Epithelial cell of esophagus (primary cell): ENCODE measurements at places on chromosomes 7 and 10.
A peak's percentile ranks its signal among the peaks of the same experiment; 100 is the strongest.

DNA sequence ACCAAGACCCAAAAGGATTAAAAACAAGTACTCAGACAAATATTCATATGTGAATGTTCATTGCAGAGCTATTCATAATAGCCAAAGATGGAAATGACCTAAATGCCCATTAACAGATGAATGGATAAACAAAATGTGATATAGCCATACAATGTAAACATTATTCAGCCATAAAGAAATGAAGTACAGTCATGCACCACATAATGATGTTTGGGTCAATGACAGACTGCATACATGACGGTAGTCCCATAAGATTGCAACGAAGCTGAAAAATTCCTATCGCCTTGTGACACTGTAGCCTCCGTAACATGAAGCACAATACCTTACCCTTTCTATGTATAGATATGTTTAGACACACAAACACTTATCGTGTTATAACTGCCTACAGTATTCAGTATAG, 97.9 kb downstream of the ABLIM1 start:
- DNase-seq, result no peak

- no peak for DNase-seq
These were observed 194.4 kb downstream of the PLXNA4 start for GRCh38 chr7:132381742-132382472.

GRCh38 chr10:83835945-83836745, 303.2 kb upstream of the GHITM start:
- no peak for DNase-seq

DNA sequence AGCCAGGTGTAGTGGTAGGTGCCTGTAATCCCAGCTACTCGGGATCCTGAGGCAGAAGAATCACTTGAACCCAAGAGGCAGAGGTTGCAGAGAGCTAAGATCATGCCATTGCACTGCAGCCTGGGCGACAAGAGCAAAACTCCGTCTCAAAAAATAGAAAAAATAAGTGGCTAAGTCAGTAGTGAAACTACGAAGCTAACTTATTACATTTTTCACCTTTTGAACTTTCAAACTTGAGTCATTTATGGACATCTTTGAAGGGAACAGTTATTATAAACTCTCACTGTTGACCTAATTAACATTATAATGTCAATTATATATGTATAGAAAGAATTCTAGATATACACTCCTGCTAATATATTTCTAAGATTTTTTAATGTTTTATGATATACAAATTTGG, 541.5 kb upstream of the C7orf33 start:
- no peak for DNase-seq

DNA sequence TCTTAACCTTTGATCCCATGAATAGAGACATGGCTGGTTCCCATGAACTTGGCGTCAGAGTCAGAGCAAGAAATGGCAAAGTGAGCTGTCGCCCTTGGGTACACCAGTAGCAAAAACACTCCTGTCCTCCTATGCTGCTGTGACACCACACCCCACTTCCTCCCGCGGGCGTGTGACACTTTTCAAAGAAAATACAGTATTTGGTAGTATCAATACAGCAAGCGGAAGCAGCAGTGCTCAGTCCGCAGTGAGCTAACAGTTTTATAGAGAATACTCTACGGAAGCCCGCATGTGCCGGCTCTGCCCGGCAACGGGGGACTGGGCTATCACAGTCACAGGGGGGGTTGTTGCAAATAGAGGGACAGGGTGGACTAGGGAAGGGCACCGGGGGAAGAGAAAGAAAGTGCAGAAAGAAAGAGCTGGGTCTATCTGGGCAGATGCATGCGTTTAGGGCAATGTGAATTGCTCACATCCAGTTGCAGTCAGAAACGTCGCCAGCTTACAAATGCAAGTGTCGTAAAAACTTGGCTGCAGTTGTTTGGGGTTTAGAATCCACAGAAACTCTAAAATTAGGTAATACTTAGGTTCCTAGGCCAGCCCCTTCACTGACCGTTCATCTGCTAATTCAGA, 49.8 kb downstream of the PRKCQ start:
- DNase-seq, result no peak

DNA sequence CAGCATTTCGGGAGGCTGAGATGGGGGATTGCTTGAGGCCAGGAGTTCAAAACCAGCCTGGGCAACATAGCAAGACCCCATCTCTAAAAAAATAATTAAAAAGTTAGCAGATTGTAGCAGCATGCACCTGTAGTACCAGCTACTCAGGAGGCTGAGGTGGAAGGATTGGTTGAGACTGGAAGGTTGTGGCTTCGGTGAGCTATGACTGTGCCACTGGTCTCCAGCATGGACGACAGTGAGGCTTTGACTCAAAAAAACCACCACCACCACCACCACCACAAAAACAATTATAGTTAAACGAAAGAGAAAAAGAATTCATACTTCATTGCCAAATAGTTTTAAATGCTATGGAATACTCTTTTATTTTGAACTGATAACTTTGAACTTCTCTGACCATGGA, 63.4 kb downstream of the VTI1A start:
- DNase-seq, result no peak

DNA sequence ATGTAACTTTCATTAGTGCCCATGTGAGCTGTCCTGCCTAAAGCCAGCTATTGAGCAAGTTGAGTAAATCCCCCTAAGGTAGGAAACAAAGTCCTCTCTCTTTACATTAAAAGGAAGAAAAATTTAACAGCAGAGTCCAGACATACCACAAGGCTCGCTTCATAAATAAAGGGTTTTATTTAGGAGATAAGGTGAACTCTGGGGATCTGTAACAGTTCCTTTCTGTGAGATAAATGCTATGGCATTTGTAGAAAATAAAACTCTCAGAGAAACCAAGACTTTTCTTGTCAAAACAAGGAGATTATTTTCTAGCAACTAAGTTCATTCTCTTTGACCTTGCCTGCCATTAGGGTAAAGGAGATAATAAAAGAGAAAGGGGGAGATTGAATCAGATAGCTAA, 32.3 kb upstream of the LYZL1 start:
- DNase-seq, result no peak

GRCh38 chr10:15485684-15486316, 114.7 kb upstream of the FAM171A1 start:
- DNase-seq, result no peak

DNA sequence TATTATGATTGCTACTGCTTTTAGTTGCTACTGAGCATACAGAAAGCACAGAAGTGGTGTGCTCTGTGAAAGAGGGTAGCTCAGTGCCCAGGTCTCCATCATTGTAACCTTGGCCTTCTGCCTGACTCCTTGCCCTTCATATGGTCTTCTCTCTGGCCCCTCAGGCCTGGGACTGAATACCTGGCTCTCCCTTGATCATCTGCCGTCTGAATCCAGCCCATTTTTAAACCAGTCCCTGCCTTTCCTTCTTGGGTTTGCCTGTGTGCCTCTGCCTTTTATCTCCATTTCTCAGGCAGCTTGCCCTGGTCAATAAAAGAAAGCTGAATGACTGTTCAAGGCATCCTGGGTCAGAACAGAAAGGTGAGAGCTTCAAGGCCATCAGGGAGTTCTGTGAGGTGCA, 109.1 kb upstream of the ZNF438 start:
- no peak for DNase-seq

GRCh38 chr10:16518822-16519221, 2.9 kb downstream of the C1QL3 start:
- DNase-seq, result no peak

- DNase-seq, result peak; percentile 99
These were observed 16.2 kb downstream of the PFKFB3 start for GRCh38 chr10:6218692-6219493.

DNA sequence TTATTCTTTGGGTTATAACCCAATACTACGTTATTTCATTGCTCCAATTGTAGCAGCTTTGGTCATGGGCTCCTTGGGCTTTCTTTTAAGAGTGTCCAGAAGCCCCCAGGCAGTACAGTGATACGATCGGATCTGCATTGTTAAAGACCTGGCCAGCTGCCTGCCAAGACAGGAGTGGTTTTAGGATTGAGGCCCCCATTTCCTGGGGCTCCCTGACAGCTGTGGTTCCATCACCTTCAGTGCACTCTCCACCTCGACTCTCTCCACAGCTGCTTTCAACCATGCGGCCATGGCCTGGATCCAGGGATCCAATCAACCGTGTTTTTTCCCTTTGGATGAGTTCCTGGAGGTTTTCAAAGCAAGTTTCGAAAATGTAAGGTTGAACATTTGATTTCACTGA, 123.4 kb upstream of the BTBD16 start:
- DNase-seq, result no peak

DNA sequence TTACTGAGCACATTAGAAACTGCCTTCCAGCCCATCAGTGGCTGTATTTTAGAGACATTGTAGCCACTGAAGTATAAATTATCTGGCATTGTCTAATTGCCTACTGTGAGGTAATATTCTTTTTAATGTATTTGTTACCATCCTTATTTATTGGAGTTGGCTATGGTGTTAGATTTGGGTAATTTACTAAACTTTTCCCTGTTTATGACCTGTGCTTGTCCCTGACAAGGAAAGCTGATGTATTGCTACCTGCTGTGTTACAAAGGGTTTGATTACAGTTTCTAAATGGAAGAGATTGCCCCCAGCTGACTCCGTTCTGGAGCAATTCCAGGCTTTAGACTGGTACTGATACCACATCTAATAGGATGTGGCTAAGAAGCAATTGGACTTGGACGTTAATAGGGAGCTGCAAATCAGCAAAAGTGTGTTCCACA, 12.3 kb upstream of the ASCC1 start:
- DNase-seq, result no peak

DNA sequence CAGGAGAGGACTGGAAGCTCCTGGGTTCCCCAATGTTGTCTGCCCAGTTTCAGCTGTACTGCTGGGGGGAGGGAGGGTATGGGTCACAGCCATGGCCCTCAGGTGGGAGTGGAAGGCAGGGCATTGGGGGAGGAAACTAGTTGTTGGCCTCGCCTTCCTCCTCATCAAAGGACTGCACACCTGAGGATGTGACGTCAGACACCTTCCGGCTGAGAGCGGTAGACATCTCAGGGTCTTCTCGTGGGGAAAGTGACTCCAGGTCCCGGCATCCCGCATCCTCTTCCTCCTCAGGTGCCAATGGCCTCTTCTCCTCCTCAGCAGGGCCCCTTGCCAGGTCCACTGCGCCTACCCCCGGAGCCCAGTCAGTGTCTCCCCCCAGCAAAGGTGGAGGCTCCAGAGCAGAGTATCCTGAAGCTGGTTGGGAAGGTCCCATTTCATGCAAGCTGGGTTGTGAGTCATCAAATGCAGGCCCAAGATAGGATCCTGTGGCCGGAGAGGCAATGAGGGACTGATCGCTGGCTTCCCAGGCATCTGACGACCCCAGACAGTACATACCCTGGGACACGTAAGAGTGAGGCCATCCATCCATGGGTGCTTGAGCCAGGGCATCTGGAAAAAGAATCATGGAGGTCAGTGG, 6.0 kb downstream of the FAM131B start:
- no peak for DNase-seq

- peak; percentile 26 for DNase-seq
These were observed 11.6 kb downstream of the GCK start for GRCh38 chr7:44177570-44178131.

DNA sequence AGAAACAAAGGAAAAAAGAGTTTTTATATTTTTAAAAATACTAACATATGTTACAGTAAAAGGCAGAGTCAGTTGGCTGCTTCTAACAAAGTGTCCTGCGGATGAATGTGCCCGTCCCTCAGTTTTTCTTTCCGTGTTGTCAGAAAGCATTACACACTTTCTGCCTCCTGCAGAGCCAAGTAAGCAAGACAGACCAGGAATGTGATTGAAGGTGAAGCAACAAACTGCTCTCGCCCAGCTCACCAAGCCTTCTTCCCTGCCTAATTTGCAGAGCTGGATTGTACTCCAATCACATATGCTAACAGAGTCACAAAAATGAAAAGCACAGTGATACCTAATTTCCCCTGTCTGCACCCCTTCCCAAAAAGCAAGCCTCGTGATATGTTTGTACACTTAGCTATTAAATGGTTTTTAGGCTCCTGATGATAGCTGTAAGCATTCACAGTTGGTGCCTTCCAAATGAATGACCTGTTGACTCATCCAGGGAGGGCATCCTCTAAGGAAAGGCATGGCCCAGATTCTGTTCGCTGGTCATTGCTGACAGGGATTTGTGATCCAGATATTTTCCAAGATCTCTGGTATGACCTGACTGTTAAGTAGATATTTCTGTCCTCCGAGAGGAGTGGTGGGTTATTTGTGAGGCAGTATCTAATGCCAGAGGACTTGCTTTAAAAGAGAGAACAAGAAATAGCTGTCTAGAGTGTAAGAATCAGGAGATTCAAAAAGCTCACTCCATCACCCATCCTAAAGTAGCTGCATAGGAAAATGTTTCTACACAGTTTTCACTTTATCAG, 187.3 kb upstream of the PLXDC2 start:
- no peak for DNase-seq

- DNase-seq, result no peak
These were observed 33.9 kb downstream of the STARD3NL start for GRCh38 chr7:38211940-38212339.

DNA sequence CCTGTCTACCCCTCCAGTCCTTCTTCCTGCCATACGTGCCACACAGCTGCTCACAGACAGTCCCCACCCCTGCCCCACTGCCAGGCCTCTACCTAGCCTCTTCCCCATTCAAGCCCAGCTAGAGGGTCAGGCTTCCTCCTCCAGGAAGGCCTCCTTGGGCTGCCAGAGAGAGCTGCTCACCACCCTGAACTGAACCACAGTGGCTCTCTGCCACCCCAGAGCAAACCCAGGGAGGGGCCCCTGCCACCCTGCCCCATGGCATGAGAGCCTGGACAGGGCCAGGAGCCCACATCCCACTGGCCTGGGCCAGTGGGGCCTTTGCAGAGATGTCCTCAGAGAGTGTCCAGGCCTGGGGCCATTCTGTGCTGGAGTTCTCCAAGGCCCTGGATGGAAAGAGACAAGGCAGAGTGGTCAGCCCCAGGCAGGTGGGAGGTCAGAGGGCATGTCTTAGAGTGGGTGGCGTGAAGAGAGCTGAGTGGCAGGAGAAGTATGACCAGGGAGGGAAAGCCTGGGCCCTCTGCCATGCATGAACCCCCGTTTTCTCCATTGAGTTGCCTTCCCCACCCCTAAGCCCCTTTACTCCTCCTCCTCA, 40.4 kb downstream of the TMEM270 start:
- DNase-seq, result no peak

DNA sequence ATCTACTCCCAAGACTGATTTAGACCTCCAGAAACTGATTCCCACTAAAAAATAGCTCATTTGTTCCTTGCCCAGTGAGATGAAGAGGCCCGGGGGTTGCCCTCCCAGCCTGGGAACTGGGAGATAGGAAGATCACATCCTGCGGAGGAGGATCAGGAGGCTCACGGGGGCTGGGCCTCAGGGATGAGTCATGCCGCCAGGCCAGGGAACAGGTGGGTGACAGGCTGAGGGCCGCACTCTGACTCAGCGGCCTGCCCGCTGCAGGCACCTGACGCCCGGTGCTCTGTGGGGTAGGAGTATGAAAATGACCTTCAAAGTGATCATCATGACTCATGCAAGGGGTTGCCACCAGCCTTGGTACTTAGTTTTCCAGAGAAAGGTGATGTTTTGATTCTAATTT, 104.5 kb upstream of the ZPBP start:
- DNase-seq, result peak; percentile 2
